ENCODE measurements at places on chromosomes 4 and X.
A peak's percentile ranks its signal among the peaks of the same experiment; 100 is the strongest.

GRCh38 chr4:189974056-189974455 lies 33.4 kb downstream of the FRG1 start:
- no peak for DNase-seq

DNA sequence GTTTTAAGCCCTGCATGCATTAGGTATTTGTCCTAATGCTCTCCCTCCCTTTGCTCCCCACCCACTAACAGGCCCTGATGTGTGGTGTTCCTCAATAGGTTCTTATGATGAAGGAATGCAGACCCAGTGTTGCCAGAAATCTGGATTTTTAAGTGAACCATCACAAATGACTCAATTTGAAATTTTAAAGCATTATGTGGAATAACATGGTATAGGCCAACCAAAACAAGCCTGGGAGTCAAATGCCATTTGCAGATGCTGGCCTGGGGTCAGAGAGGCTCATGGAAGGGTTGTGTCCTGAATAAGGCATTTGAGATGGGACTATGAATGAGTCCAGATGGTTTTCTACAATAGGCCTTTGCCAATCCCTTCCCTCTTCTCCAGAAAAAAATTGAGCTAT lies 179.6 kb downstream of the SHROOM3 start:
- peak; percentile 96 for DNase-seq

- DNase-seq = no peak
Measured at GRCh38 chrX:16119353-16120220, 3.8 kb upstream of the GRPR start.

- no peak for DNase-seq
Measured at GRCh38 chr4:2371765-2372487, 46.5 kb downstream of the ZFYVE28 start.

- no peak for DNase-seq
Measured at GRCh38 chr4:13627178-13627605, 333 bp downstream of the BOD1L1 start.

DNA sequence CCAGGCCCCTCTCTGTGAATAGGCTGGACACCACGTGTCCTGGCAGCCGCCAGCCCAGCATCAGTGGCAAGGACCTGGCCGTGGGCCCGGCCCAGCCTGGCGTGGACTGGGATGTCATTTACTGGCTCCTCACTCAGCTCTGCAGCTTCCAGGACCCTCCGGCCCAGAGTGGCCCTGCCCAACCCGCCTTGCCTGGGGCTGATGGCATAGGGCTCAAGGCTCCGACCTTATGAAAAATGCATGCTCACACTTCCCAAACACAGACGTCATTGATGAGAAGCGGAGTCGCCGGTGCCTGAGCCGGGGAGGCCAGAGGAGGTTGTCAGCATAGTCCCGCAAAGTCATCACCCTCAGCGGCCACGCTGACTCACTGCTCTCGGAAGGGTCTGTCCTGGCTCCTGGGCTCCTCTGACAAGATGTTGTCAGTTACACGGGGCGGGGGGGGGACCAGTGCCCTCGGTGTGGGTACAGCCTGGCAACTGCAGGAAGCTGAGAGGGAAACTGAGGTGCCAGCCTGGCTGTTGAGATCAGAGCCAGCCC lies 14.3 kb downstream of the CFAP99 start:
- DNase-seq = no peak

DNA sequence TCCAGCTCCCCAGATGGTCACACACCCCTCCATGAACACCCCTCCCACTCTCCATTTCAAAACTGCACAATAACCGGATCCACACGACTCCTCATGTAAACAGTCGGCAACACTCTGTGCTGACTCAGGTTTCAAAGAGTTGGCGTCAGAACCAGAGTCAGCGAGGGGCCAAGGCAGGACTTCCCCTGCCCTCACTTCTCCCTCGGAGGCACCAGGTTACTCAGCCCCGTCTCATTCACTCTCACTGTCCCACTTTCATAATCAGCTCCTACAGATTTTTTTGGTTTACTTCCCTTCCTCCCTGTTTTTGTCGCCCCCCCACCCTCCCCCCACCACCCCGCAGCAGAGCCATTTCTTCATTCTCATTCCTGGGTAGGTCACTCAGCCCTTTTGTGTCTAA lies 2.7 kb upstream of the TIMP1 start:
- peak; percentile 47 for DNase-seq

GRCh38 chr4:187995322-187996207 lies at the start of gene ZFP42:
TSS of gene ZFP42 (plus strand) at chr4:187995771. CDS start at chr4:188002808, 7,037 bp downstream.
- no peak for DNase-seq

DNA sequence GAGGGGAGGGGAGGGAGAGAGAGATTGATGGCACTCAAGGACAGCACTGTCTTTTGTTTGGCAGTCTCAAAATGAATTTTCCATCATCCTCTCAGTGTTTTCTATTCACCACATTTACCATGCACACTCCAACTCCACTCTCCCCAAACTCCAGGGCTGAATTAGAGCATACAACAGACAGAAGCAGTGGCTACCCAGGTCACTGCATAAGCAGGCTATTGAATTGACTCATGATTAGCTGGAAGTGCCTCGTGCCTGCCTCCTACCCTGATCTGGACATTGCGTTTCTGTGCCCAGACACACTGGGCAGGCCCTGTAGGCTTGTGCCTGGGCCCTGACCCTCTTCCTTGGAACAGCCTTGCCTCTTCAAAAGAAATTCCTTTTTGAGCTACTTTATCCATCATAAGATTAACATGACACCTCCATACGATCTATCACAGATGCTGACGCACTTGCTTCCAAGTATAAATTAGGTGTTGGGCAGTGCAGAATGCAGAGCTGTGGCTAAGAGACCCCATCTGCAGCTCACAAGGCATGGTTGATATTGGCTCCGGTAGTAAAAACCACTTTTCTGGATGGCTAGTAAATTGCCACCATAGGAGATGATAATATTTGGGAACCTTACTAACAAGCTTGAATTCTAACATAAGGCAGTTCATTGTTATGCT lies 752.9 kb downstream of the RPA4 start:
- no peak for DNase-seq

GRCh38 chrX:136662104-136662503 lies 14.1 kb downstream of the CD40LG start:
- DNase-seq = no peak

- DNase-seq = no peak
Measured at GRCh38 chrX:25004485-25005032, 11.2 kb downstream of the ARX start.

DNA sequence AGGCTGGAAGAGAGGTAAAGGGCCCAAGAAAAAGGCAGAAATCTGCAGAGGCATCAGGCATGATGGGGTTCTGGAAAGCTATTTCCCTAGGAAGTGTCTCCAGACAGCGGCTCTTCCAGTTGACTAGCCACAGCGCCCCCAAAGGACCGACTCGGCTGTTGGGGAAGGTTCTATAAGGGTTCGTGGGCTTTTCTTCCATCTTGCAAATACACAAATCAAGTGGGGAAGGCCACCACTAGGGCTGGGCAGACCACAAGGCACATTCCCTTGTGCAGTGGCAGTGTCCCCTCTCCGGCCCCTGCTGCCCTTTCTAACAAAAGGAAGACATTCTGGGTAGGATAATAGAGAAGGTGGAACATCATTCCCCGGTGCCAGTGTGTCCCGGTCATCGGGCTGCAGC lies 18.2 kb downstream of the BCOR start:
- no peak for DNase-seq

- no peak for DNase-seq
Measured at GRCh38 chr4:18441203-18441590, 419.6 kb upstream of the LCORL start.

- no peak for DNase-seq
Measured at GRCh38 chr4:147639388-147639787, 22.2 kb downstream of the TMEM184C start.

DNA sequence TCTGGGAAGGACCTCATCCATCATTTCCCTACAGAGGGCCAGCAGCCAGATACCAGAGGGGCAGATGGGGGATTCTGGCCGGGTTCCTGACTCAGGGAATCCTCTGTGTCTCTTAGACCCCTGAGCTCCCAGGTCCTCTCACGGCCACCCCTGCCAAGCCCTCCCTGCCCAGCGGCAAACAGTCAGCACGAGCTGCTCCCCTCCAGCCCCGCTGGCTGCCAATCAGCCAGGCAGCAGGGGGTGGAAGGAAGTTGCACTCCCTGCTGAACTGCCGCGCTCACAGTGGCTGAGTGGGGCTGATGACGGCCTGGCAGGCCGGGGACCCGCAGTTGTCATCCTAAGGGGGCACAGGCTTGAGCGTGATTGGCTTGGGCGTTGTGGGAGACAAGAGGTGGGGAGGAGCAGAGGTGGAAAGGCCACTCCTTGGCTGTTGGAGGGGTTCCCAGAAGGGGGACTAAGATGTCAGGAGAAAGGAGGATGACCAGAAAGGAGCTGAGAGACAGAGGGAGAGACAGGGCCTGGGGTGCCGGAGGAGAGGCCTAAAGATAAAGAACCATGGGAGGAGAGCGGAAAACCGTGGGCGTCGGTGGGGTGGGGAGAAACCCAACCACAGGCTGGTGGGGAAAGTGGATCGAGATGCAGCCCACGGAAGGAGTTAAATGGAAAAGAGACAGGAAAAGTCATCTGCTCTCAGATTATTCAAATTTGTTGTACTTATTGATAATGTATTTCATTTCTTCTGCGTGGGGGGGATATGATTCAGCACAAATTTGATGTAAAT lies 4.4 kb upstream of the CCDC149 start:
- DNase-seq = no peak

- no peak for DNase-seq
Measured at GRCh38 chrX:15151267-15152186, 118.4 kb downstream of the ASB9 start.

GRCh38 chr4:148288448-148288847 lies 153.8 kb downstream of the NR3C2 start:
- no peak for DNase-seq

DNA sequence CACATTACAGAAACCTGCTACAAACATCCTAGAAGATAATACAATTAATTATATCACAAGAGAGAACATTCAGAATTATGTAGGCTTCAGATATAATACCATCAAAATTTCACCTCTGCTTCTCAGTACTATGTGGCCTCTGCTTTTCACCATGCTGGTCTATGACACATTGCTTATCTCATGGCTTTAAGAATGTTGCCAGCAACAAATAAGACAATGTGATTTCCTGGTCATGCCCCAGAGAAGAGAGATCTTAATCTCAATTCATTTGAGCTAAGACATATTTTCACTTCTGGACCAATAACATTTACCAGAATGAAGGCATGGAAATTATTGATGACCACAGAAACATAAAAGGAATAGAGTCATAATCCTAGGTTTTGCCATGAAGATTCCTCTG lies 1233.4 kb upstream of the ADGRL3 start:
- no peak for DNase-seq

DNA sequence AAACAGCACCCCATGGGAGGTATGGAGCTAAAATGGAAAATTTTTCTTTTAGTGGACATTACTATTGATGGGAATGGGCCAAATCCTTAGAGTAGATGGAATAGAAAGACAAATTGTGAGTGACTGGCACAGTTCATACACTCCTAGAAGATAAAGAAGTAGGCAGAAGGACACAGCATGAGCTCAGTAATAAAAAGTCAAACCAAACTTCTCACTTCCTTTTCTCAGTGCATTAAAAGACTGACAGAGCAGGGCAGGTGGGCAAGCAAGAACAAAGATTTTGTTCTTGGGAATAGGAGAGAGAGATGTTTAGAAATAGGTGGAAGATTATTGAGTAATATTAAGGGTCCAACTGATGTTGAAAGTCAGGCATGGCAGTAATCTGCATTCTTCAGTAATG lies 132.5 kb downstream of the ATP10D start:
- DNase-seq = no peak

GRCh38 chrX:129574214-129574613 lies 34.2 kb downstream of the OCRL start:
- no peak for DNase-seq

- no peak for DNase-seq
Measured at GRCh38 chrX:21802054-21802670, 37.3 kb upstream of the MBTPS2 start.

DNA sequence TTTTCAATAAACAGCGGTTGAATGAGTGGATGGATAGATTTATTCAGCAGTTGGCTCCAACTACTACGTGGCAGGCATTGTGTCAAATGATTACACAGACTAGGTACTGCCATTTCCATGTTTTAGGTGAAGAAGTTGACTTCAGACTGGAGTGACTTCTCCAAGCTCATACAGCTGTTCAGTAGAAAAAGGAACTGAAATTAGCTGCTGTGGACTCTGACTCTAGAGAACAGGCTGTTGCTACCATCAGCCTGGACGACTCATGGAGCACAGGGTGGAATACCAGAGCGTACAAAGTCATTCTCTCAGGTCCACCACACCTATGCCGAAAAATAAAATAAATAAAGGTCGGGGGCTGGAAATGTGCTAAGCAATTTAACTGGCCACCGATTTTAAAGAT lies 45.3 kb downstream of the TENM3 start:
- DNase-seq = no peak

GRCh38 chr4:96305030-96305429 lies 465.1 kb downstream of the PDHA2 start:
- DNase-seq = no peak

GRCh38 chr4:6440506-6441201 lies 31.8 kb downstream of the PPP2R2C start:
- DNase-seq = no peak

GRCh38 chrX:130402208-130402684 lies 459 bp downstream of the RBMX2 start:
- DNase-seq = no peak

DNA sequence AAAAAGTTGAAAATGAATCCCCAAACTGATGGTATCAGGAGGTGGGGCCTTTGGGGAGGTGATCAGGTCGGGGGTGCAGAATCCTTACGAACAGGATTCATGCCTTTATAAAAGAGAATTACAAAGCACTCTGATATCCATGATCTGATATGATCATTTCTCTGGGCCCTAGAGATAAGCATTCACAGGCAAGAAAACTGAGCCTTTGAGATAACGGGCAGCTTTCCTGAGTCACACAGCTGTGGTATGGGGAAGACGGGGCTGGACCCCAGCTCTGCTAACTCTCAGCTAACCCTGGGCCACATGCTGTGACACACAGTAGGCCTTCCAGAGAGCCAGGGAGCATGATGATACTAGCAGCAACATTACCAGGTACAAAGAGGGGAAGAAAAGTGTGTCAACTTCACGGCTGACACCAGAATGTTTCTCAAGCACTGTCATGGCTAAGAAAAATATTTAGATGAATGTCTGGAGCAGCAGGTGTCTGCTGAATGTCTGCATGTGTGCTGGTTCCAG lies 85.1 kb downstream of the SLC2A9 start:
- DNase-seq = no peak

- no peak for DNase-seq
Measured at GRCh38 chrX:134513091-134513490, 53.1 kb downstream of the HPRT1 start.

Data from stromal cell of bone marrow (primary cell).